ENCODE measurements at places on chromosomes 2 and 18.
A peak's percentile ranks its signal among the peaks of the same experiment; 100 is the strongest.

DNA sequence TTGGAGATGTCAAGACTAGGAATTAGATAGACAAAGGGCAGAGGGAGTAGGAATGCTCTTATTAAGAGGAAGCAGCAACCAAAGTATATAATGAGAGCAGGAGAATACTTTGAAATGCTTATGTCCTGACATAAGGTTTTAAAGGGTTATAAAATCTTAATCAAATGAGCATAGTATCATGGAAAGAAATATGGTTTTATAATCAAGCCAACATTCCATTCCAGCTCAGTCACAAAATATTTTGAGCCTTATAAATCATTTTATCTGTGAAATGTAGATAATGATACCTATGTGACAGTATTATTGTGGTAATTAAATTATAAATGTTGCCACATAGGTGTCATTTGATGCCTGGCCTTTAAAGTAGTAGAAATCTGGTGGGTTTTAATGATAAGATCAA is 17.6 kb downstream of the VSNL1 start:
- DNase-seq = no peak

DNA sequence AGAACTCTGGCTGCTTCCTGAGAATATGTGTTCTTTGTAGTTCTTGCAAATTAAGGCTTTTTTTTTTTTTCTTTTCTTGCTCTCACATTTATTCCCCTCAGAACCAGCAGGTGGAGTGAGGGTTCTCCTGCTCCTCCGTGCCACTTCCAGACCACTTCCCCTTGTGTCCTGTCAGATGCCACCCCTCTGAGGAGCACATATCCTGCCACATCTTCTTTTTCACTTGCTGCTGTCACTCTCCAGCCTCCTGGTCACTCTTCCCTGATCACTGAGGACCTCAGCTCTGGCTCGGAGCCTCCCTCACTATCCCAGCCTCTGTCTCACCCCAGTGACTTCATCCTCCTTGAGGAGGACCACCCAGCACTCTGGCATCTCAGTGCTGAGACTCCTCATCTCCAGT is 100.5 kb downstream of the TACR1 start:
- DNase-seq = no peak

GRCh38 chr2:187208199-187208785 is 239.8 kb downstream of the CALCRL start:
- no peak for DNase-seq

GRCh38 chr18:38572554-38573111 is 1007.0 kb upstream of the CELF4 start:
- DNase-seq = no peak

GRCh38 chr2:233422649-233423551 is 68.6 kb downstream of the DGKD start:
- DNase-seq = no peak

GRCh38 chr2:47373747-47374146 is 29.2 kb upstream of the MSH2 start:
- DNase-seq = no peak

DNA sequence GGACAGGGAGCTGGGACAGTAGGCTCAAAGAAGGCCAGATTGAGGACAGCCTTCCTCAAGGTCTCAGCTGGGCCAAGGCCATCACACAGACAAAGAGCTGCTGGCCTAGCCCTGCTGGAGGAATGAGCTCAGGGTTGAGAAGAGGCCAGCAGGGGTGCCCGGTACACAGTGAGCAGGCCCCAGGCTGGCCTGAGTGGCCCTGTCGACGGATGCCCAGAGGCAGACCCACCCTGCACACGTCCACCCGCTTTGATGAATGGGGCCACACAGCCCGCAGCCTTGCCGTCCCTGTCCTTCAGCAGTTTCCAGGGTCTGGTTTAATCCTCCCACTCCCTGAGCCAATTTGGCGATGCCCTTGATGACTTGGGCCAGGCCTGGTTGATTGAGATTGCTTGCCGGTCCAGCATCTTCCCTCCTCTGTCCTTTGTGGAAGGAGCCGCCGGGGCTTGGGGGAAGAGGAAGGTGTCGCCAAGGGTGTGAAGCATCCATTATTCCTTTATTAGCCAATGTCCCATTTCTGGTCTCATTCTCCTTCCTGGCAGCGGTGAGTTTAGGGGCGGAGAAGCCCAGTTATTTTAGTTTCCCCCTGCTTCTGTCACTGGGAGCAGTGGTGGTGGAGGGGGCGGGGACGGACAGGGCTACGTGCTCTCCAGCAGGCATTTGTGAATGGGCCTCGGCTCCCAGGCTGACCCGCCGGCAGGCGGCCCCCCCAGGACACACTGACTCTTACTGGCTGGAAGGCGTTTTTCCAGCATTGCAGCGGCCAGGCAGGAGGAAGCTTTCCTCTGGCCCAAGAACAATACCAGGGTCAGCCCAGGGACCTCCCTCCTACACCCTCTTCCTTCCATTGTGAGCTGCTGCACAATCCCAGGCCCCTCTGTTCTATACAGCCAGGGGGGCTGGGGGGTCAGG is 141.8 kb downstream of the CTIF start:
- DNase-seq = no peak

DNA sequence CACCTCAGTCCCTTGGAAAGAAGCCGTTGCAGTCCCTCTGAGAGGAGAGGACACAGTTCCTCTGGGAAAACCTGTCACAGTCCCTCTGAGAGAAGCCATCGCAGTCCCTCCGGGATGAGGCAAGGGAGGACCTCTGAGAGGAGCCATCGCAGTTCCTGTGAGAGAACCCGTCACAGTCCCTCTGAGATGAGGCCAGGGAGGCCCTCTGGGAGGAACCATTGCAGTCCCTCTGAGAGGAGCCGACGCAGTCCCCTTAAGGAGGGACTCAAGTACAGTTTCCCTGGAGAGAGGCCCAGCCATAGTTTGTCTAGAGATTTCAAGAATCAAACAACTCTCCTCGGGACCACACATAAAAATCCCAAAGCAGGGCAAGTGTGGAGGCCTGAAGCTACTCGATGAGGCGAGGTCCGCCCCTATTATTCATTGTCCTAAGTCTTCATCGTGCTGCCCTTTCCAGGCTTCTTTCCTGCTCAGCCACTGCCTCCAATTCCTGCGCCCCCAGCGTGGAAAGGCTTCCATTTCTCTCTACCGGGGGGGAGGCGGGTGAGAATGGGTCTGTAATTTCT is 630 bp upstream of the ZNF512 start:
- DNase-seq = no peak

GRCh38 chr2:64543008-64543697 is 19.0 kb downstream of the AFTPH start:
- no peak for DNase-seq

- DNase-seq = no peak
These were observed 21.1 kb upstream of the CHMP3 start for GRCh38 chr2:86584151-86584913.

GRCh38 chr2:159818940-159819339 is 20.9 kb upstream of the CD302 start:
- DNase-seq = no peak

GRCh38 chr18:55224086-55224625 is 264.9 kb upstream of the CCDC68 start:
- no peak for DNase-seq

GRCh38 chr2:128178650-128179460 is 87.9 kb downstream of the UGGT1 start:
- peak; percentile 14 for DNase-seq

- no peak for DNase-seq
These were observed 265.3 kb downstream of the MYCN start for GRCh38 chr2:16205631-16206030.

GRCh38 chr2:104793966-104794365 is 59.9 kb upstream of the POU3F3 start:
- no peak for DNase-seq

DNA sequence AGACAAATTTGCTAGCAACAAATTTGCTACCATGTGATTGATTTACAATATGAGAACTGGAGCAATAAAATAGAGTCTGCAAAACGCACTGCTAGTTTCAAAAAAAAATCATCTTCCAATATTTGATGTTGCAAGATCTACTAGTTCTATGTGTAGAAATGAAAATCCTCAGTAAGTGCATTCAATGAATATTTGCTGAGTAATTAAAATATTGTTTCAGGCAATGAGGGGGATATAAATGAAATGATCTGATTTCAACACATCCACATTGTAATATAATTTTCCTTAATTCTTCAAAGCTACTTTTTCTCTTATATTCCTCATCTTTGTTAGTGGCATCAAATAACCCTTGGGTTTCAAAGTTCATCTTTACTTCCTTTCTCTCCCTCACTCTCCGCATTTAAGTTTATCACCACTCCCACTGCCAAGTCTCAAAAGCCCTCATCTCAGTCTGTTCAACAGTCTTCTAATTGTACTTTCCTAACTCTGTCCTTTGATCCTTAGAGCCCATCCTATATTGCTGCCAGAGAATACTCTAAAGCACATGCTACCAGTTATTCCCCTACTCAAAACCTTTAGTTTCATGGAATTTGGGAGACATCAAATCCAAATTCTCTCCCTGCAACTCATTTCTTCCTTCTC is 6.2 kb downstream of the OSGEPL1 start:
- DNase-seq = no peak

- no peak for DNase-seq
These were observed 39.7 kb downstream of the L3MBTL4 start for GRCh38 chr18:6374935-6375529.

GRCh38 chr18:41624460-41624859 is 330.6 kb upstream of the PIK3C3 start:
- no peak for DNase-seq

GRCh38 chr18:45588376-45589355 is 26.6 kb upstream of the SLC14A2 start:
- no peak for DNase-seq

GRCh38 chr2:43133336-43133707 is 93.1 kb downstream of the ZFP36L2 start:
- no peak for DNase-seq
